ENCODE measurements at places on chromosomes 4 and X.

DNA sequence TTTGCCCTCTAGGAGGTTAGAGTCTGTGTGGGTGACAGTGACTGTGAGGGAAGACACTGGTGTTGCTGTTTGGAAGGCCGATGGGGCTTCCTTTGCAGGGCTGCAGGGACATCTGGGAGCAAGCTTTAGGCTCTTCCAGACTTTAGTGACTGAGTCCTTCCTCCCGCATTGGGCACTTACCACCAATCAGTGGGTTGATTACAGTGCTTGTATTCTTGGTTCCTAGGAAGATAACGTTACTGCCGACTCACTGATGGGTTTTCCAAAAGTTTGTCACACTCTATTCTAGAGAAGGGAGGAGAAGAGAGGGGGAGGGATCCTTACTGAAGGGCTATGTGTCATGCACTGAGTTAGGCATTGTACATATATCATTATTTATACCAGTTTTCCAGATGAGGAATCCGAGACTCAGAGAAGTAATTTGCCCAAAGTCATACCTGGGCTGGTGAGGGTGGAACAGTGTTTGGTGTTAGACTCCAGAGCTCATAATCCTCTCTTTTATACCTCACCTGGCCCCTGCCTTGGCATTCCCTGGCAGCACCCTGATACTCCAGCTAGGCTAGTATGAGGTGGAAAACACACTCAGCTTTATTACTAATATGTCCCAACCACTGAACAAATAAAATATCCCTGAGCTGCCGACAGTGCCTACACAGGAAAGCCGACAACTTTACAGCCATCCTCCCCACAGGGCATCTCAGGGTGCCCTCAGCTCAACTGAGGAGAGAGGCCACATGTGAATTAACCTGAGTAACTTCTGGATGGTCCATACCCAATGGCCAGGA is 3.8 kb downstream of the CHST7 start:
- DNase-seq = no peak

DNA sequence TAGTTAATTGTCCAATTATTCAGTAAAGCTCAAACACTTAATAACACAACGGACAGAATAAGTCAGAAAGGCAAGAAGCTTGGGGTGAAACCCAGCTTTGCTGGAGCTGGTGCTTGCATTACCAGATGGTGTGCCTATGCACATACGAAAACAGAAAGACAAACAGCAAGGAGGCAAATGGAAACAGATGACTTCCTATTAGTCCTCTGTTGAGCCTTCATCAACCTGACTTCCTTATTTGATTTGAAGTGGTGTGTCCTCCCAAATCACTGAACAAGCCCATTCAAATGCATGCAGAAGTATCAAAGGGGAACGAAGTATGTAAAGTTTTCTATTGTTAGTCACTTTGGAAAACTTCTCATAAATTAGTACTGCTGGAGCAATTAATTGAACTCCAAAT is 166.2 kb downstream of the ATP10D start:
- no peak for DNase-seq

GRCh38 chr4:147368948-147369347 is 111.9 kb upstream of the EDNRA start:
- DNase-seq = no peak

DNA sequence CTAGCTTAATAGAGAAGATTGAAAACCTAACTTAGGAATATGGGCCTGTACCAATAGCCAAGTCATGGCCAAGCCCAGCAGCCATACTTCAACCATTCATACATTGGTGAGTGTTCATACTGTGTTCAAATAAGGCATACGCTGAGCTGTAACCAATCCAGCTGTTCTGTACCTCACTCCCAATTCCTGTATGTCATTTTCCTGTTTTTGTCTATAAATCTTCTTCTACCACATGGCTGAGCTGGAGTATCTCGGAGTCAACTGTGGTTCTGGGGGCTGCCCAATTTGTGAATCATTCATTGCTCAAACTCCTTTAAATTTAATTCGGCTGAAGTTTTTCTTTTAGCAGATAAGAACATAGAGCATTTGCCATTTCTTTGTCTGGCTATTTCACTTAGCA is 195.3 kb upstream of the ANKRD50 start:
- DNase-seq = no peak

DNA sequence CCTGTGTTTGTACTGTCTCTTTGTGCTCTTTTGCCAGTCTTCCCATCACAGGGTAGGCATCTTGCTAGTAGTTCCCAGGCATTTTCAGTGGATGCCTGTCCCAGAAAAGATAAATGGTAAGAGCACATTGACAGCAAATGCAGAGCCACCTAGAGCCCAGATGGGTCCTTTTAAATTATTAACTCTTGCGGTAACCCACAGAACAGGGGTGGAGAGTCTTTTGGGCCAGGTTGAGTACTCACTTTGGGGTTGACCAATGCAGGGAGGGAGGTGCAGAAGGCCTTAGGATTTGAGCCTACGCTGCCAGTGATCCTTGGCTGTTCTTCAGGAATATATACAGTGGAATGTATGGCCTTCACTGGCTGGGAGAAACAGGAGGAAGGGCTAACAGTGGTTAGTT is 173.8 kb downstream of the MSN start:
- no peak for DNase-seq

DNA sequence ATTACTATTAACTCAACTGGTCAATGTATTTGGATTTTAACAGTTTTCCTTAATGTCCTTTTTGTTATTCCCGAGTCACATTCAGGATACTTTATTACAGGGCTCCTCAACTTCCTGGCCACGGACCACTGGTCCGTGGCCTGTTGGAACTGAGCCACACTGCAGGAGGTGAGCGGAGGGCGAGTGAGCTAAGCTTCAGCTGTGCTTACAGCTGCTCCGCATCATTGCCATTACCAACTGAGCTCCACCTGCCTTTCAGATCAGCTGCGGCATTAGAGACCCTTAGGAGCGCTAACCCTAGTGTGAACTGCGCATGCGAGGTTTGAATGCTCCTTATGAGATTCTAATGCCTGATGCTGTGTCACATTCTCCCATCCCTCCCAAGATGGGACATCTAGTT is 591.7 kb downstream of the CCSER1 start:
- DNase-seq = no peak

DNA sequence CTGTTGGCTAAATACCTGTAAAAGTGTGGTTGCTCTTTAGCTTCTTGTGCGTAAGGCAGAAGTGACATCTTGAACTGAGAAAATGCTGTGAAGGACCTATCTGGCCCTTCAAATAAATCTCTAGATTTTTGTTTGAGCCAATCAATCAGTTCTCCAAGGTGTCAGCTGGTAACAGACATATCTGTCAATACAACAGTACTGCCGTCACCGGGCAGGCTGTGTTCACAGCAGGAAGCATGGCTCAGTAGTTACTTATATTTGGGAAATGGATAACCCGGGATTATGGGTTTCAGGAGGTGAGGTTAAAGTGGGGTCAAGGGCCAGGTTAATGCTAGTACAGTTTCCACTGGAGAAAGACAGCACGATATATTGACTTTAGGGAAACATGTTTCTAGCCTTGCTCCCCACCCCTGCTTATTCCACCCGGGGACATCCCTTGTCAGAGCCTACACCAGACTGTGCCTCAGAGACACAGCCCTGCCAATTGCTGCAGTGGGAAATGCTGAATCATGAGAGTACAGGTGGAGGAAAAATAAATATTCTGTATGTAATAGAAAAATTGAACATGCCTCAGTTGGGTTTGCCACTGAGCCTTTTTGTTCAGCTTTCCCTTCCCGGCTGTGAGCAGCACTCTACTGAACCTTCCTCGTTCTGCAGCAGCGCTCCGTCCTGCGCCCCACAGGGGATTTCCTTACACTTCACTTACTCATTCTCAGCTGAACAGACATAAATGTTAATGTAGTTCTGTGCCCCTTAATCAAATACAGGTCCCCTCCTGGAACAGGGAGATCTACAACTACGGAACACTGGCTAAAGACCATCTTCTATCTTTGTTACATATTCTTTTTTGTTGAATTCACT is 121.1 kb downstream of the MGST2 start:
- no peak for DNase-seq

DNA sequence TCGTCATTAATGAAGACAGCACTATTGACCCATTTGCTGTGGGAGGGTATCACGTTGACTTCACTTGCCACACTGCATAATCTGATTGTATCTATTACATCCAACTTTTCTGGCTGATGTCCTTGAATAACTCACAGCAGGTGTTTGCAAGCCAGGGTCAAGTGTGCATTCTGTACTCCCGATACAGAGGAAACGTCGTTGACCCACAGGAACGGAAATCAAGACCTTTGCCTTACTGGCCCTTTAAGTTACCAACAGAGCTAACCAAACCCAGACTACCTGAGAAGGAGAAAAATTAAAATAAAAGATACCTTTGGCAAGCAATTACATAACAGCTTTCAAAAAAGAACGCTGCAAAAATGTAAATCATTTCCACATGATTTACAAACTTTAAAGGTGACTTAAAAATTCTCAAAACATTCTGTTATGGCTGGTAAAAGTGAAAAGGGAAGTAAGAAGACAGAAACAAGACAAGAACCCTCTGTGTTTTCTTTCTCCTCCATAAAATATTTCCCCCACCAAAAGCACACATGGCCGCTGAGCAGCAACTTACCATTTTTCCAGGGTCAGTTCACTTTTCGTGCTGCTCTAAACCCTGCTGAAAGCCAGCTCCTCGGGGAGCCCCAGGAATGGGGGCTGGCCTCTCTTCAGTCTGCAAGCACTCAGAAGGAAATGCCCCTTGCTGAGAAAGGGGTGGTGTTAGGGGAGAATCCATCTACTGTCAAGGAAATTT is 6.5 kb upstream of the SHISA3 start:
- DNase-seq = no peak

DNA sequence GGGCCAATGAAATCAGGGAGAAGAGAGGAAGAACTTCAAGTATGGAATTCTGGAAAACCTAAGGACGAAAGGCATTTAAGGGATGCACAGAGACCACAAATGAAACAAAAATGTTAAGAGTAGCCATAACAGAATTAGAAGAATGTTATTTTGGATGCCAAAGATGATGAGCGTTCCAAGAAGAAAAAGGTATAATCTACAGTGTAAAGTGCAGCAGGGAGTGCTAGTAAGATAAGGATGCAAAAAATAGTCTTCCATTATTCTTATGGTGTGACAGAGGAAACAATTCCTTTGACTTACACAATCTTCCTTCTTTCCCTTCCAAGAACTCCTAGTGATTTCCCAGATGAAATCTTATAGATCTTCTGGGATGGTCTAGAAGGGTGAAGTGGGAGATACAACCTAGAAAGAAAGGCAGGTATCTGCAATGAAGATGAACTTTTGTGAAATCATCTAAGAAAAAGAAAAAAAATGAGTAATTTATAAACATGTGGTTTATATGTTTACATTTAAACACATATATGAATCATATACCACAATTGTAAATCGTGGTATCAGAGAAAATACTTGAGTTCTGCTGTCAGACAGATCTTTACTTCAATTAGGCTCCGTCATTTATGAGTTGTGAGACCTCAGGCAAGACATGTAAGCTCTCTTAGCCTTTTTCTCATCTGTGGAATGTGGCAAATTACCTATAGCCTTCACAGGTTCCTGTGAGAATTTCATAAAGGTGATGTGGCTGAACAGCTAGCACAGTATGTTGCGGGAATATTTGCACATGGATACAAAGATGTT is 8.1 kb downstream of the MORF4L2 start:
- DNase-seq = no peak

DNA sequence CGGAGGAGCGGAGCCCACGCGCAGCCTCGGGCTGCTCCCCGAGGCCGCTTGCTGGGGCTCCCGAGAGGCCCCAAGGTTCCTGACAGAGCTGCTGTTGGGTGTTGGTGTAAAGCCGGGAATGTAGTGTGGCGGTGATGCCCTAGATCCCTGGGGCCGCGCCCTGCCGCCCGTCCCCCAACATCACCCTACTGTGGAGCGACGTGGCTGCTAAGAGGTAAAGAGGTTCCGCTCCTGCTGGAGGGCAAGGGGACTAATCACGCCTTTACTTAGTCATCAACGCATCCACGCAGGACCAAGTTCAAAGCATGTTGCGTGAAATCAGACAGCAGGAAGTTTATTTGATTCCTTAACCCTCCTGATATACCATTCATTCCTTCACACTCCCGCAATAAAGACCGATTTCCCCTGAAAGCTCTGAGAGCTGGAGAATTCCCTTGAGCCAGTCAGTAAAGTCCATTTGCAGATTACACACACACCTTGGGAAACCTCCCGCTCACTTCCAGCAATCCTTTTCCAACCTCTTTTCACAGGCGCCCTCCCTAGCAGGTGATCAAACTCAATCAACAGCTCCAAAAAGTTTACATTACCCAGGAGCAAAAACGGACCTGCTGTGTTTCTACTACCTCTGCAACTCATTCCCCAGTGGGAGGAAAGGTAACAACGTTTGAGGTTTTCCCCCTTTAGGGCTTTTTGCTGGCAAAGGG is 579 bp upstream of the GABRA2 start:
- DNase-seq = no peak

GRCh38 chr4:35464964-35465528 is 779.3 kb downstream of the ARAP2 start:
- peak; percentile 84 for DNase-seq

DNA sequence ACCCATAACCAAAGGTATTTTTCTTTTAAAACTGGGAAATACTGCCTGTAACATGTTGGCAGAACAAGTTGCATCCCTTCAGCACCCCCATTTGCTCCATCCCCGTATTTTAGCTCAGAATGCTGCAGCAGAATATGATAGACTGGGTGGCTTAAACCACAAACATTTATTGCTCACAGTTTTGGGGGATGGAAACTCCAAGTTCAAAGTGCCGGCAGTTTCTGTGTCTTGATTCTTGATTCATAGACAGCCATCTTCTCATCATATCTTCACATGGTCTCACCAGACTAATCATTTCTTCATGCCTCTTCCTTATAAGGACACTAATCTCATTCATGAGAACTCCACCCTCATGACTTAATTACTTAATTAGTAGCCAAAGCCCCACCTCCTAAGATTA is 10.5 kb upstream of the INPP4B start:
- no peak for DNase-seq

- DNase-seq = no peak
Measured at GRCh38 chr4:74873545-74874301, 59.2 kb upstream of the PARM1 start.

GRCh38 chrX:9471571-9471985 is 6.7 kb downstream of the TBL1X start:
- DNase-seq = no peak

- no peak for DNase-seq
Measured at GRCh38 chrX:48938721-48939425, 18.5 kb downstream of the OTUD5 start.

GRCh38 chr4:2079926-2080325 is 20.8 kb downstream of the NAT8L start:
- DNase-seq = no peak

DNA sequence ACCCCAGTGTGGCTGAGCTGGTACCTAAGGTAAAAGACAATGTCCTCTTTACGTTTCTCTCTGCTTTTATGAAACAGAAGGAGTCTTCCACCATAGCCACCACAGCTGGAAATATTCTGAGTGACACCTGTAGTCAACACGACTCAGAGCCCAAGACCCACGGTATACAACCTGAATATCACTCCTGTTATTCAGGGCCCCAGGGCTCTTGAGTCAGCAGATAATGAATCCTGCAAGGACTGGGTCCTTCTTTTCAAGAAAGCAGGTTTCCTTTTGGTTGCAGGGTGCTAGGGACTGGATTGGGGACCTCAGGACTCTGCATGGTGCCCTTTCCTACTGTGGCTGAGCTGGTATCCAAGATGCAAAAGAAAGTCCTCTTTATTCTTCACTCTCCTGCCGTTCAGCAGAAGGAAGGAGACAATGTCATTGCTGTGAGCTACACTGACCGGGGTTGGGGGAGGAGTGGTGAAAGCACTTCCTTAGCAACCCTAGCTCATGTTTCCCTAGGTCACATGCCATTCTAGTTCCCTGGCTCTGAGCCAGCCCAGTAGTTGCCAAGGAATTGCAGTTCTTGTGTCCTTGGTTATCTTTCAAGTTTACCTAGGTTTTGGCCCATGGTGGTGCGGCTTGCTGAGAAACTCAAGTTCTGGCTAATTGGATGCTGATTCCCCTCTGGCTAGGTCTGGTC is 23.7 kb upstream of the UNC5C start:
- DNase-seq = no peak

All from NCI-H1048 (cell line).